HT1080 (cell line): ENCODE measurements at places on chromosomes 6 and 20. TPM values are rescaled to one million over a fixed set of nuclear protein-coding genes. Genes with fewer than 3 reads are reported as not detected.

The PIGU gene
- total RNA-seq: 18.1 and 20.8 TPM in 2 replicates

The TMEM217 gene
- 0.37 and 3.4 TPM in 2 replicates for total RNA-seq

The PLA2G7 gene
- total RNA-seq: not detected in 2 replicates

The SAPCD1 gene
- 0.64 and 3.5 TPM in 2 replicates for total RNA-seq

The WFDC10B gene
- 0.39 and 0.77 TPM in 2 replicates for total RNA-seq

The PNLDC1 gene
- not detected in 2 replicates for total RNA-seq

The SYNDIG1 gene
- total RNA-seq: 0.67 and 1.1 TPM in 2 replicates

The TMEM200A gene
- 21.3 and 23.2 TPM in 2 replicates for total RNA-seq

The SLX4IP gene
- total RNA-seq: 3.7 and 3.9 TPM in 2 replicates

The SRSF12 gene
- not detected in 2 replicates for total RNA-seq

The BMP5 gene
- 0.03 TPM in 1 of 2 replicates, not detected in the other for total RNA-seq

The BPIFB1 gene
- not detected in 2 replicates for total RNA-seq

The CTCFL gene
- not detected in 2 replicates for total RNA-seq

The NECAB3 gene
- 22.8 and 25.1 TPM in 2 replicates for total RNA-seq

The MCHR2 gene
- total RNA-seq: not detected in 2 replicates
